ENCODE measurements at places on chromosomes 3 and 15.

DNA sequence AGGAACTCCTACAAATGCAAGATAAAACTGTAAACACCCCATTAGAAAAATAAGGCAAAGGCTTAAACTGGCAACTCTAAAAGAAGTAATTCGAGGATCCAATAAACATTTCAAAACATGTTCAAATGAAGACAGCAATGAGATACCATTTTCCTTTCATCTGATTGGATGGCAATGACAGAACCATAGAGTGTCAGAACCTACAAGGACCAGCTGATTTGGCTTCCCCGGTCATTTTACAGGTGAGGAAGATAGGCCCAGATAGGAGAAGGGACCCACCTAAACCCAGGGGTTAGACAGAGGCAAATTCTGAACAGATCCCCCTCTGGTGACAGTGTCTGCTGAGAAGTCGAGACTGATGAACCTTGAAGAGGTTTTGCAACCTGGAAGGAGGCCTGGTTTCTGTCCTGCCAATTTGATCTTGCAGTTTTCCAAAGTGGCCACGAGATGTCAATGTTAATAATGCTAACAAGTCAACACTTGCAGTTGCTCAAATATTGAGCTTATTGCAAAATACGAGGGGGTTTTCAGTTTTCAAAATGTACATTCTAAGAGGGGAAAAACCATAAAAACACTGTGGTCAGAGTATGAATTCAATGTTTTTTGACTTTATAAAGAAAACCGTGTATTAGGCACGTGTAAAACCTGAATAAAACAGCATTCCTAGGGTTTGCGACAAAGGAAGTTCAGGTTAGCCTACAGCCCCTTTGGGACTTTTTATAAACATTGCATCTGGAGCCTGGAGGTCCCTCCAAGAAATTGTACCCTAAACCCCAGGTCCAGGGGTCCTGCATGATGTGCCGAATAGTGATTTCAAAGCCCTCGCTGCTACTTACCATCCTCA lies 21.5 kb downstream of the CFAP161 start:
- DNase-seq, result peak; percentile 18

DNA sequence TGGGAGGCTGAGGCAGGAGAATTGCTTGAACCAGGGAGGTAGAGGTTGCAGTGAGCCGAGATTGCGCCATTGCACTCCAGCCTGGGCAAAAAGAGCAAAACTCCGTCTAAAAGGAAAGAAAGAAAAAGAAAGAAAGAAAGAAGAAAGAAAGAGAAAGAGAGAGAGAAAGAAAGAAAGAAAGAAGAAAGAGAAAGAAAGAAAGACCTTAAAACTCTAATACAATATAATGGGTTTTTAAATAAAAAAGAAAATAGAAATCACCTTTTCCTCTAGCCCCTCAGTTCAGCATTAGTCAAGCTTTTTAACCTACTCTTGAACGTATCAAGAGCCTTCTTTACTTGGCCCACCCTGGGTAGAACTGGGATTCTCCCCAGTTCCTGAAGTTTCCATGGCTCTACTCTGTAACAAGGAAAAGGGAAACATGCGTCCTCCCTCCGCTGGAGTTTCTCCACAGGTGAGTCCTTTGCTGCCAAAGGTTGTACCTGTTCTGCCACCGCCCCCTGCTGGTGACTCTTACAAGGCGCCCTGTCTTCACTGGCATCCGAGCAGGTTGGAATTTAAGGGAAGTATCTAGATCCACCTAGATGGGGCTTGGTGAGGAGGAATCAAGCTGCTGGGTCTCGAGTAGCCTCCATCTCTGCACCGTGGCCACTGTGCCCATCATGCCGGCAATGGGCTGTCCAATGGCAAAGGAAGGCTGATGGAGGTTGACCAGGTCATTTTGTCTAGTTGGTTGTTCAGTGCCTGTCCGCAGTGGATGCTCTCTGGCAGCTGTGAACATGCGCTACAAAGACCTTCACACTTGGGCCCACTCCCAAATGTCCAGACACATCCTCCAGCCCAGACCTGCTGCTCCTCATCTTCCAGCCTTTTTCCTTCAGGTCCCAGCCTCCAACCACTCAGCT lies 20.6 kb upstream of the EPHB3 start:
- DNase-seq, result peak; percentile 67

- peak; percentile 13 for DNase-seq
Observed at GRCh38 chr3:161348796-161349400, 22.4 kb downstream of the SPTSSB start.

DNA sequence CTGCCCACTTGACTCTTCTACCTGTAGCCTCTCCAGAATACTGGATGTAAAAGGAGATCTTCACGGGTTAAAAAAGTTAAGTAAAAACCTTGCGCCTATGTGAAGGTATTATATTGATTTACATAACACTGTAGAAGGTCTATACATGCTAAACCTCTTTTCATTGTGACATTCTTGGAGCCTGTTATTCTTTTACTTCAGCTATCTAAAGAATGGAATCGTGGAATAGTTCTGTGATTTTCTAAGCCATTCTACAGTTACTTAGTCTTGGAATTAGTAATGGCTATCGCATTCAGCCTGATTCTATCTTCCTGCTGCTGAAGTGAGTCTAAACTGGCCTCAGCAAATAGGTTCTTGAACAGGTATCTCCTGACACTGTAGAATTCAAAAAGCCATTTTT lies 430.0 kb upstream of the DPH6 start:
- no peak for DNase-seq

- DNase-seq, result no peak
Observed at GRCh38 chr15:77860071-77860691, 217.3 kb downstream of the TBC1D2B start.

DNA sequence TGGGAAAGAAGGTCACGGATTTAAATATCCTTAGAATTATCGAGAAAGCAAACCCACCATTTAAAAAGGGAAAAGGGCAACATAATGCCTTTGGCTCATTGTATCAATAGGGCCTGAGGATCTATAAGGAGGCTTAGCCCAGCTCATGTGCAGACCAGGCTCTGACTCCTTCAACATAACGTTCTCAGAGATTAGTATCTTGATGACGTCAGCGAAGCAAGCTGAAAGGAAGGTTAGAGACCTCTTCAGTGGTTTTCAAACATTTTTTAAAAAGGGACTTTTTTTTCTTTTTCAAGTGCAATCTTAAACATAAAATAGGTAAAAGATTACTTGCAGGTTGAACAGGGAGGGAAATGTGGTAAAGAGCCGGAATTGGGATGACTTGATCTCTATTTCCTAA lies 463.9 kb upstream of the ADAMTS9 start:
- no peak for DNase-seq

DNA sequence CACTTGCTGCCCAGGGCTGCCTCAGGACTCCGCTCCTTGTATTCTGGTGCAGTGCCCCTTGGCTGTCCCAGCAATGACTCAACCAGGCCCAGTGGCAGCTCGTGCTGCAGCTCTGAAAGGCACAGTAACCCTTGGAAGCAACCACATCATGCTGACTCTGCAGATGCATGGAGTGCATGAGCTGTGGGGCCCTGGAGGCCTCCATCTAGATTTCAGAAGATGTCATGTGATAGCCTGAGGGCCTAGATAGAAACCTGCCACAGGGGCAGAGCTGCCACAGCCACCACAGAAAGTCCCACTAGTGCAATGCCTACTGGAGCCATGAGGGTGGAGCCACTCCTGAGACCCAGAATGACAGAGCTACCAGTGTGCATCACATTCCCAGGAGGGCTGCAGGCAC lies 117.1 kb upstream of the SMAD3 start:
- no peak for DNase-seq

Data from CD4-positive, alpha-beta T cell treated with Interleukin-15 for 4 hours (primary cell).